ENCODE measurements at places on chromosomes 1 and 21.

DNA sequence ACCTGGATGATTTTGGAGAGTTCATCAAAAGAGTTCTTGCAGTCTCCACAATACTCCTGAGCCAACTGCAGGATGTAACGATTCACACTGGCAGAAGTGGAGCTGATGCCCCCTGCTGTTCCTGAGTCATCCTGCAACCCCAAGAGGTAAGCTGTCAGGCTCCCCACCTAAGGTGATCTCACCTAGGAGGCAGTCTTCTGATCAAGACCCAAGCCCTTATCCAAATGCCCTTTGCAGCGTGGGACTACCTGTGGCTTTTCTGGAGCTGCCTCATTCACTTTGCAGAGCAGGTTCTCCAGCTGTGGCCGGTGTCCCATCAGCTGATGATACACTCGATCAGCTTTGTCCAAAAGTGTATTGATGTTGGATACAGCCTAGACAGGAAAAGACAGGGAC, 96.4 kb downstream of the UBR4 start:
- DNase-seq = peak; percentile 16

DNA sequence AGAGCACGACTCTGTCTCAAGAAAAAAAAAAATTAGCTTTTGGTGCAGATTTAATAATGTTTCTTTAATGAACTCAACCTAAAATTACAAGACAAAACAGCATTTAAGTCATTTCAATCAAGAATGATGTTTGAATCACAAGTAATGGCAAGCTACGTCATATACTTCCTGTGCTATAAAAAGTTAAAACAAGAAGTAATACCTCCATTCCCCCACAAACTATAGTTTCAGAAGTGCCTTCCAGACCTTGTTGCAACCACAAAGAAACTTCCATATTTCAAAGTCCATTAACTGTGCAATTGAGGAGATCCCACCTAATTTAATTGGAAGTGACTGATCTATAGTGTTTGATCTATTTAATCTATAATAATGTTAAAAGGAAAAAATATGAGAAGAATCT, 15.1 kb downstream of the NRDC start:
- no peak for DNase-seq

DNA sequence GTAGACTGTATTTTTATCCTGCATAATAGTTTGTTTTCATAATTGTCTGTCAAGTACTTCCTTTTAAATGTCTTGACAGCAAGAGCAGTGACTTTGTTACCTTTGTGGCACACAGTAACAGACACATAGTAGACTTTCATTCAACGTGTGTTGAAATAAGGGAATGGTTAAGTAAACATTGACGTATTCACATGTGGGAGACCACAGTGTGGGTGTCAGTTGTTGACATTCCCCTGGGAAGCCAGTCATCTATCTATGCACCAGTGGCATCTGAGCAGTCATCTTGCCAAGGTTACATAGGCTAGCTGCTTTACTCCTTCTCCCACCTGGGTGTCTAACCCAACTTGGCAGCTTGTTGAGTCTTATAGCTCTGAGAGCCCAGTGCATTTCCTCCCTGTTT, 1.4 kb upstream of the NUP133 start:
- DNase-seq = no peak

- no peak for DNase-seq
Measured at GRCh38 chr1:163142152-163142551, 60.6 kb downstream of the RGS5 start.

GRCh38 chr1:41607808-41608207, 123.3 kb upstream of the EDN2 start:
- DNase-seq = no peak

DNA sequence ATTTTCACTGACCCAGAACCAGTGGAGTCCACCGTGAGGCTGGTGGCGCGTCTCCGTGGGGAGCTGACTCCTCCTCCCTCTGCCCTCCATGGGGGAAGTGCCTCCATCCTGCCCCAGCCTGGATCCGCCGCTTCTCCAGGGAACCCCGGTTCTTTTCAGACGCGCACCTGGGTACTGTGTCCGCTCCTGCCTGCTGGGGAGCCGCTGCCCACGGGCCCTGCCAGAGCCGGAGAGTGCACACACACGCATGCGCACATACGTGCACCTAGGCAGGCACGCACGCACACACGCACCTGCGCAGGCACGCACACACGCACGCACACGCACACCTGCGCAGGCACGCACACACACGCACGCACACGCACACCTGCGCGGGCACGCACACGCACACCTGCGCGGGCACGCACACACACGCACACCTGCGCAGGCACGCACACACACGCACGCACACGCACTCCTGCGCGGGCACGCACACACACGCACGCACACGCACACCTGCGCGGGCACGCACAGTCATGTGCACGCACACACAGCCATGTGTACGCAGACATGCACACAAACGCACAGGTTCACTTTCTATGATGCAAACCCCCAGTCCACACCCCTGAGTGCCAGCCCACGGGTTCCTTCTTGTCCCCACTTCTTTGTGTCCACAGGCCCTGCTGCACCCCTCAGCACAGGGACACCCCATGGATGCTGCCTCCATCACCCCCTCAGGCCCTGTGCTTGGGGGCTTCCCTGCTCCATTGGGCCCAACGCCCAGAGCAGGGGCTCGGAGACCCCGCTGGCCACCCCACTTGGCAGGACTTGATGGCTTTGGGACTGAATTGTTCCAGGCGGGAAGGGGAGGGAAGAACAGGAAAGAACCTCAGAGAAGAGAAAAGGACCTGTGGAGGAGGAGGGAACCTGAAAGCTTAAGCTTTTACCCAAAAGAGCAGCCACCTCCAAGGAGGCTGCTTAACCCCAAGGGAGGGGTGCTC, 42.7 kb downstream of the MORN1 start:
- DNase-seq = no peak

DNA sequence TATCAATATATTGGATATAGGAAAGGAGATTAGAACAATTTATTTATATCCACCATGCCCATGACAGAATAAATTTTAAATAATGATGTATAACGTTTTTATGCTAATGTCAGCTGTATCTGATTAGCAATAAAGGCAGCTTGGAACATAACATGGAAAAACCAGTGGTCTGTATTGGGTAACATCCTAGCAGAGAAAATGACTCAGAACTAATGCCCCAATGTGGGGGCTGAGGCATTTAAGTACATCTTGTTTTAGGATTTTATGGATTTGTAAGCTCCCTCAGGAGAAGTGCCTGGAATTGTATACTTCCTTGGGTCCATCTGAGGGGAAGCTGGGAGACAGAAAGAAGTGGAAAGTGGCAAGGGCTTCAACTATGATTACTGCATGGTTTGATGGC, 82.3 kb downstream of the HMCN1 start:
- DNase-seq = no peak

DNA sequence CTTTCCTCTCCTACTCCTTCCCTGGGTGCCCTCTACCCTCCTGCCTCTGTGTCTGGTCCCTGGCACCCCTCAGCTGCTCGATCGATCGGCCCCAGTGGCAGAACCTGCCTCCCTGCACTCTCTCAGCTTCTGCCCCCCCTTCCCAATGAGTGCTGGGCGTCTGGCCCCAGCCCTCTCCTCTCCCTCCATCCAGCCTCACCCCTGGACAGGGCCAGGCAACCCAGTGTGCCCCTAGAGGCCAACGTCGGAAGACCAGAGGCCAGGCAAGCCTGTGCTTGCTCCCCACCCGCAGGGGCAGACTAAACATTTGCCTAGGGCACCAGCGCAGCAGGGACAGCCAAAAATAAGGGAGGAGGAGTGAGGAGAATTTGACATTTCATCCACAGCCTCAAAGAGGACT, 43.5 kb downstream of the LGR6 start:
- peak; percentile 33 for DNase-seq

GRCh38 chr1:148435406-148435805, 47.7 kb downstream of the PPIAL4G start:
- DNase-seq = no peak

- DNase-seq = no peak
Measured at GRCh38 chr1:40478276-40478675, 1.2 kb downstream of the ZFP69 start.

- no peak for DNase-seq
Measured at GRCh38 chr1:5562769-5563168, 429.5 kb downstream of the NPHP4 start.

DNA sequence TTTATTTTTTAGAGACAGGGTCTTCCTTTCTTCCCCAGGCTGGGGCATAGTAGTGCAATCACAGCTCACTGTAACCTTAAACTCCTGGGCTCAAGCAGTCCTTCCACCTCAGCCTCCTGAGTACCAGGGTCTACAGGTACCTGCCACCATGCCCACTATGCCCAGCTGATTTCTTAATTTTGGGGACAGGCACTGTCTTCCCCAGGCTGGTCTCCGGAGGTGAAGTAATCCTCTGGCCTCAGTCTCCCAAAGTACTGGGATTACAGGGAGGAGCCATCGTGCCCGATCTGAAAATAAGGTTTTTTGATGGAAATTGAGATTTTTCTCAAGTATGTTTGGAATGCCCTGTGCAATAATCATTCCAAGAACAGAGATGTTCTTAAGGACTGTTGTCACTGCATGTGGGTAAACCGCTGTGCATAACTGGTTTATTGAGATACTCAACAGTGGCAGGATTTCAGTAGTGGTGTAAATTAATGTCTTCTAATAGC, 934 bp upstream of the MSH4 start:
- no peak for DNase-seq

- DNase-seq = no peak
Measured at GRCh38 chr1:166905900-166906299, 29.8 kb upstream of the TADA1 start.

DNA sequence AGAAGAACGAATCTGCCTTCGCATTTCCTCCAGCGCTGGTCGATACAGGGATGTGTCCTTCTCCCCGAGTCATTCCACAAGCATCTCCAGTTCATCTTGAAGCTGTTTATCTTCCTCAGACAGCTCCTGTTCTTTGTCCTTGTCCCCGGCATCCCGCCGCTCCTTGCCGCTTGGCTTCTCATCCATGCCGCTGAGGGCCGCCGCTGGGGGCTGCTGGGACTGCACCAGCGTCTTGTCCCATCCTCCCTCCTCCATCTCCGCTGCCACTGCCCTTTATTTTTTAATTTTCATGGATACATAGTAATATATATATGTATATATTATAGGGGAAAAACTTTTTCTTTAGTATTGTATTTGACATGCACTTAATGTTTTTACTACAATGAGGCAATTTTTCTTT, 53.4 kb downstream of the FMN2 start:
- DNase-seq = no peak

DNA sequence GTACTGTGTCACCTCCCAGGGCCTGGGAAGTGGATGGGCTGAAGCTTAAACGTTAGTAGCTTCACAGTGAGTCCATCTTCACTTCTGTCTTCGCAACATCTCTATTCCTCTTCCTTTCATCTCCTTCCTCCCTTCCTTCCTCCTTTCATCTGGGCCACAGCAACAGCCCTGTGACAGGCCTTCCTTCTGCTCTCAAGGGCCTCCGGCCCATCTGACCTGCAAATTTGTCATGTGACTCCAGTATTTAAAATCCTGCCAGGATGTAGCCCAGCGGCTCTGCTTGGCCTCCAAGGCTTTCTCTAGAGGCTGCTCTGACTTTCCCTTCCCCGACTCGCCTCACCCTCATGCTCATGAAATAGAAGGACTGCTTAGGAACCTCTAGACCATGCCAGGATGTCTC, 10.9 kb upstream of the BATF3 start:
- DNase-seq = no peak

GRCh38 chr1:31704271-31705079, 658 bp upstream of the COL16A1 start:
- DNase-seq = no peak

- DNase-seq = no peak
Measured at GRCh38 chr1:54158071-54158470, 5.3 kb upstream of the CDCP2 start.

GRCh38 chr1:223332997-223333396, 31.0 kb downstream of the SUSD4 start:
- DNase-seq = no peak

GRCh38 chr1:30762152-30762929, 4.8 kb upstream of the LAPTM5 start:
- no peak for DNase-seq

DNA sequence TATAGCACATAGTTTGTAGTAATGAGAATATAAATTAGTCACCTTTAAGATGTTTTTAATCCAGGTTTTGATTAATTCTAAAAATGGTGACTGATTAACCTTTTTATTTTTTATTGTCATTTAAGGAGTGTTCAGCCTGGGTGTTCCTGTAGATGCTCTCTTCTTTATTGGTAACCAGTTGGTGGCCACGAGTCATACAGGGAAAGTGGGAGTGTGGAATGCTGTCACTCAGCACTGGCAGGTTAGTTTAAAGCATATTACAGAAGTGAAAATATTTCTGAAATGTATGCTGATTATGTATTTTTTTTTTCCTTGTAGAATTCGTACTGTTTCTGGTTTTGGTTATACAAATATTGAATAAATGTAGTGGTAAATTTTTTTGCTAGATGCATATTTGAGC, 28.1 kb downstream of the KCTD3 start:
- DNase-seq = no peak

DNA sequence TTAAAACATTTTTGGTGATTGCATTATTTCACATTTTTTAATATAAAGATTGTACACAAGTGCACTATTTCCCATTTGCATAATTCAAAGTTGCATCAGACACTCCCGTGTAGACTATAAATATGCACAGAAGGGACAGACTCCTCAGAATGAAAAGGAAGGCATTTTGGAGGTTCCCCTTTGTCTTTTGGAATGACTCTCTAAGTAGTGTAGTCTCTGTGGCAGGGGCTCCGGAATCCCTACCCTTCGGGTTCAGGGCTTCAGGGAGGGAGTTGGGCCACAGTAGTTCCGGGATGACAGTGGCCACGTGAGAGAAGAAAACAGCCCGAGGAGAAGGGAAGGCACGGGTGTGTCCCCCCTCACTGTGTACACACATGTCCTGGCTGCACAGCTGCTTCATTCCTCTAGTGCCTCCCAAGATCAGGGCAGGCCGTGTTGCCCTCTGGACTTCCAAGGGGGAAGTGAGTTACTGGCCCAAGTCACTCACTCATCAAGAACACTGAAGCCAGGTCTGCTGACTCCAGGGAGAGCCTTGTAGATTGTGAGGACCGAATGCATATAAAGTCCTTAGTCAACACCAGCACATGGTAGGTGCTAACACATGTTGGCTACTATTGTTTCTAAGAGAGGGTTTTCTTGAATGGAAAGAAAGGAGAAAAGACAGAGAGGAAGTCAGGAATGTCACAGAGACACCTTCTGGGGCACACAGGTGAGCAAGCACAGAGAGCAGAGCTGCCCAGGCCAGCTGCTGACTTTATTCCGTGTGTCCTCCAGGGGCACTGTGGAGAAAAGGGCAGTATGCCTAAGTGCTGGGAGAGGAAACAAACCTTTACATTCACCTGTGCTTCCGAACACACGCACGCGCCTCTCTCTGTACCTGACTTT, 39.8 kb downstream of the LHX4 start:
- DNase-seq = no peak

DNA sequence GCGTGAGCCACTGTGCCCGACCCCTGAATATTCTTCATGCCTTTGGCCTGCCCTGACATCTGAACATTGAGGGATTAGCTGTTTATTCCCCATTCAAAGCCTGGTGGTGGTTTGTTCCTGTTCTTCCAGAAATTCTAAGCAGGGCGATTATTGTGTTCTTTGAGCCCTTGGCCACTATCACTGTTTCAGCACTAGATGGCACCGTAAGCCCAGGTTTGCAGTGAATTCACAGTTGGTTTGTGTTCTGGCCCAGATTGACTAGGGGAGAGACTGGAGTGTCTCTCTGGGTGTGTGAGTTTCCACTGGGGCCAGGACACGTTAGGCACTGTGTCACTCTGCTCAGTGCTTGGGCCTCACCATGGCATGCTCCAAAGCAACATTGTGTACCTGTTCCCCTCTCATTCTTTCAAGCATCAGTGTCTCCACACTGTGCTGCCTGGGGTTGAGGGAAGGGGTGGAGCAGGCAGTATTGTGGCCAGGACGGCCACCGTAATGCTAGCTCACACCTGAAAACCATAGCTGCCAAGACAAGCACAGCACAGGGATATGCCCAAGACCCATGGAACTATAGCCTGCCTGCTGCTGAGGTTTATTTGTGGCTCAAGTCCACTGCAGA, 52.7 kb downstream of the PKN2 start:
- no peak for DNase-seq

Measured in progenitor cell of endocrine pancreas (in vitro differentiated cells).